ENCODE measurements at places on chromosomes 4 and X. TPM values are rescaled to one million over a fixed set of nuclear protein-coding genes. Genes with fewer than 3 reads are reported as not detected.

GRCh38 chr4:183789657-183790056, 115.5 kb upstream of the STOX2 start:
- DNase-seq = no peak

DNA sequence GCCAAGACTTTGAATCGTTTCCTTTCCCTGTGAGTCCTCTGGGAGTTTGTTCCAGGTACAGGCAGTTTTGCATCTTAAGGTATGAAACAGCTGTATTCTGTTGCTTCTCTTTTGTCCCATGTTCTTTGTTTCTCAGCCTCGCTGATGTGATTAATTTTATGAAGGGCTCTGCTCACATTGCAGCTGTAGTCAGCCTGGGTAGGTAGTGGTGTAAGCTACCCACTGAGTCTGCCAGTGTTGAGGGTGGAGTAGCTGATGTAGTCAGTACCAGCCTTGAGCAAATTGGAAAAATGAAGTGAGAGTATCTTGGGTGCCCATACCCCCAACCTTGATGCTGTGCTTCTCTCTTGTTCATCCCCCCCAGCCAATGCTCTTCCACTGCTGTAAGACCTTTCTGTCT, 139.6 kb upstream of the SMIM31 start:
- no peak for DNase-seq

GRCh38 chrX:15815779-15816437, 25.6 kb downstream of the ZRSR2 start:
- peak; percentile 60 for DNase-seq

- DNase-seq = no peak
Measured at GRCh38 chr4:8685831-8686230, 93.3 kb downstream of the CPZ start.

The ASB9 gene
- total RNA-seq = not detected
